ENCODE measurements at places on chromosomes 7 and 10. TPM values are rescaled to one million over a fixed set of nuclear protein-coding genes. Genes with fewer than 3 reads are reported as not detected.
A peak's percentile ranks its signal among the peaks of the same experiment; 100 is the strongest.

DNA sequence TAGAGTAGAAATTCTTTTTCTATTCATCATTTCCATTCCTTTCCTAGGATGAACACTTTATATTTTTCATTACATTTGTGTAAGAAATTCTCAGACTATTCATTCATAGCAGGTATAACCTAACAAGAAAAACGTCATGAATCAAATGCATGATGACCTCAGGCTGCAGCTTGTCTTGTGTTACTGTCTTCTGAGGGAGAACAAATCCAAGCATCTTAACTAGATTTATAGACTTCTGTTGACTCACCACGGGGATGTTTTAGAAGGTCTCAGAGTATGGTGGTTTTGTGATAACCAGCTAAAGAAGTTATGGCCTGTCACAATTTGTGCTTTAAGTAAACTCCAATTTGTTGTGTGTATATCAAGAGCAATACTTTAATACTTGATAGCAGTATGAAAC, 102.7 kb downstream of the ANKRD7 start:
- no peak for DNase-seq

GRCh38 chr7:69283421-69283820, 314.9 kb upstream of the AUTS2 start:
- no peak for DNase-seq

DNA sequence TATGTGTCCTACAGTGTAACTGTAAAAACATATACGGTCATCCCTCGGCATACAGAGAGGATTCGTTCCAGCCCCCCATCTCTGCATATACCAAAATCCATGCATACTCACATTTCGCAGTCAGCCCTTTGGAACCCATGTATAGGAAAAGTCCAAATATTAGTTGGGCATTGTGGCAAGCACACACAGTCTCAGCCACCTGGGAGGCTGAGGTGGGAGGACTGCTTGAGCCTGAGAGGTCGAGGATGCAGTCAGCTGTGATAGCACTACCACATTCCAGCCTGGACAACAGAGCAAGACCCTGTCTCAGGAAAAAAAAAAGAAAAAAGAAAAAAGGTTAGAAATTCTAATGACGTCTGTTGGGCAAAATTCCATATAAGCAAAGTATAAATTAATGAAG, 29.1 kb downstream of the MDH2 start:
- DNase-seq = no peak

DNA sequence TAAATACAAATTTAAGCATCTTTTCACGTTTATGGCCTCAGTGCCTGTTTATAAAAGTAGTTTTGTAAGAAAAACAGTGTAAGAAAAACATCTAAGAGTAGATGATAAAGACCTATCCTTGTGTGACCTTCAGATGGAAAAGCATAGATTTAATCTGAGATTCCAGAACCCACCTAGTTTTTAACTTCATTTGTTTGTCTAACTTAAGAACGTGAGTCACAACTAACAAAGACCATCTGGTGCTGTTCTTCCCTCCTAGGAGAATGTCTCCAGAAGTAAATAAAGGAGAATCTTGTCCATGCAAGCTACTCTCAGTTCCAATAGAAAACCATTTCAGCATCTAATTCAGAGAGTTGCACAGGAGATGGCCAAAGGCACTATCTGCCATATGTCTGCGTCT, 265.4 kb upstream of the C7orf33 start:
- no peak for DNase-seq

DNA sequence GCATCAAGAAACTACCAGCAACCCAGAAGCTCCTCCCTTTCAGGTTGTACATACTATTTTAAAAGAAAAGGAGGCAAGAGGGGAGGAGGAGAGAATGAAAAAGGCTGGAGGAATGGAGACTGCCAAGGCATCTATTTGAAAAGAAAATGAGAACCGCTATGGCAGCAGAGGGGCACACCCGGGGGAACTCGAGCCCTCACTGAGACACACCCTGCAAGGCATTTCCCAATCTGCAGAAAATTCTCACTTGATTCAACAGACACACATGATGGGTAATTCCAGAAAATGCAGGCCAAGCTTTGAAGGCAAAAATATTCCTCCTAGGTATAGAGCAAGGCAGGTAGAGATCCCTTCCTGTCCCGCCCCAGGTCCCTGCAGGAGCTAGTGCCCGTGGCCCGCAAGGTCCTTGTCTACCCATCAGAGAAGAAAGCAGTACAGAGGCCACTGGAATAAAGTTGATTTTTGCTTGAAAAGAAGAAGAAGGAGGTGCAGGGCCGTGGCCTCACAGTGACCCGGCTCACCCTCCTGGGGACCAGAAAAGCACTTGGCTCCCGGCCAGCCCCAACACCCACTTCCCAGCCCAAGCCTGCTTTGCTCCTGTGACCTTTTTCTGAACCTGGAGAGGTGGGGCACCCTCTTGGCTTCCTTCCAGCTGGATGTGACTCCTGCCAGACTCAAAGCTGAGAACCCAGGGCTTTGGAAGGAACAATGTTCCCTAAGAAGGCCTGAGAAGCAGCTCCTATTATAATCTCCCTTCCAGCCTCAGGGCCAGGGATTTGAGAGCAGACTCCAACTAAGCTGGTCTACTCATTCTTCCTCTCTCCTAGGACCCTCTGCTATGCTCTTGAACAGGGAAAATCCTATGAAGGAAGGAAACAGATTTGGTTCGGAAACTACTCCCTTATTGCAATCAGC, 6.2 kb upstream of the PIK3CG start:
- DNase-seq = peak; percentile 14

DNA sequence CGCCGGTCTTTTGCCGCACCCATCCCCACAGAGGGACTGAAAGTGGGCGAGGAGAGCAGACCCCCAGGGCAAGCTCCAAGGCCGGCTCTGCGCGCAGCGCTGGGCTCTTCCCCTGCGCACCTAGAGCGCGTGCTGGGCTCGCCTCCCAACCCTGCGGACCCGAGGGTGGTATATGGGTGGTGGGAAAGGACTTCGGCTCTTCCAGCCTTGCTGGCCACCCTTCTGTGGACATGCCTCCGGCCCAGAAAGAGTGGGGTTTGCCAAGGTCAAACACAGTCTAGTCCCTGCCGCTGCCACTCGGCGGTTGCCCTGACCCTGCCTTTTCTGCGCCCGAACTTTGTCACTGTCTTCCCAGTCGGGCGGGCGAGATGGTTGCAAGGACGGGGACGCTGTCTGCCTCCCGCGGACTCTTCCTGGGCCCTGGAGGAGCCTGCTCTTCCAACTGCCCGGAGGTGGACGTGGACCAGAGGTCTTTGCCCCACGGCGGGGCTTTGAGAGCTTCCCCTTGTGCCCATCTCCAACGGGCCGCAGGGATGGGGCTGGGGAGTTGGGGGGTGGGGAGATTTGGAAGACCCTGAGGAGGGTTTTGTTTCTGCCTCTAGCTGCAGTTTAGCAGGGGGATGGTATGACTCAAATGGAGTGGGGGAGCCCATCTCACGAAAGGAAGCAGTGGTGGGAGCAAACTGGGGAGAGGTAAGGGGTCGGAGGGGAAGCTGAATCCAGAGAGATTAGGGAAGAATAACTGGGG, 1.5 kb downstream of the ADCY1 start:
- DNase-seq = no peak

- no peak for DNase-seq
Measured at GRCh38 chr7:7870555-7870954, 98.0 kb upstream of the GLCCI1 start.

DNA sequence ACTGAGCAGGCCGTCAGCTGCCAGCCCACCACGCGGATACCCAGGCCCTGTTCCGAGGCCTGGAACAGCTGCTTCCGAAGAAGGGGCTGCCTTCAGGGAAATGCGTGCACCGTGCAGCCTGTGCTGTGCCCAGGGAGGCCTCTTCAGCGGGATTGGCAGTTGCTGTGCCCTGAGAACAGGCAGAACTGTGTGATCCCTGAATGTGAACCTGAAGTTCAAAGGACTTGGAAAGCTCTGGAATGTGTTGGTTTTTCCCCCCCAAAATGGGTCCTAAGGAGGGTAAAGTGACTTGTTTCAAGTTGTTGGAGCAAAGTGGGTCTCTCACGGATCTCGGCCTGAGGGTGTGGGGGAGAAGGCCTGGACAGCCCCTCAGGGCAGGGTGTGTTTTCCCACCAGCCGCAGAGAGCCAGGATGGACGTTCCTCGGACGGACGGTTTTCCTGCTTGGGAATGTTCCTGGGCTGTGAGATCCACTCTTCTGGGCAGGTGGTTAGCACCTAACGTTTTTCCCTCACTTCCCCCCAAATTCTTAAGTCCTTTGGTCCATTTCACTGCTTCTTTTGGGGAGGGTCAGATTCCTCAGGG, 2.1 kb downstream of the SPRN start:
- DNase-seq = no peak

DNA sequence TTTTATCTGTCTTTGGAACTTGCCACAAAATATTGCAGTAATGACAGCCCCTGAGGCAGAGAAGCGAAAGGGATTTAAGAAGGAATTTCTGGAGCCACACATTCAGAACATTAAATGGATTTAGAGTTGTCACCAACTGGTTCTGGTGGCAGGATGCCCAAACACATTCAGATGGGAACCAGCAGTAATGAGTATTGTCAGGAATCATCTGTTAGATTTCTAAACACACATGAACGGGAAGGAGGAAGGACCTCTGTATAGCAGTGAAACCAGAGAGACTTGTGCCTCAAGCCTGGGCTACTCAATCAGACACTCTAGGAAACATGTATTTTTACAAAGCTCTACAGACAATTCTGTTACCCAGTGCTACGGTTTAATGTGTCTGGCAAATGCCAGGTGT, 103.8 kb upstream of the CCNY start:
- no peak for DNase-seq

DNA sequence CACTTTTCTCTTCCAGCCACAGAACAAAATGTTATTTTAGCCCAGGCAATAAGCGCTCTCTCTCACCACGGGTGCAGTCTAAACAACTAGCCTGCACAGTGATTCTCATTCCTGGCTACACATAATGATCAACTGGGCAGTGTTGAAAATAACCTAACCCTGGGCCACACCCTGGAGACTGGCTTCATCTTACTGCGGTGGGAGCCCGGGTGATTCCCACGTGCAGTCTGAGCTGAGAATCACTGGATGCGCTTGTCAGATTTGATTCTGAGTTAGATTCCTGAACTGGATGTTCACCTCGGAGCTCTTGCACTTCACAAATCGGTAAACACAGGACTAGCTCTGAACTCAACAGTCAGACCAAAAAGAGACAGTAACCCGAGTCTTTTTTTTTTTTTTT, 14.9 kb downstream of the ZC3HAV1 start:
- no peak for DNase-seq

- DNase-seq = no peak
Measured at GRCh38 chr10:80988755-80989154, 451.1 kb downstream of the SH2D4B start.

- DNase-seq = no peak
Measured at GRCh38 chr7:14495633-14496032, 406.9 kb downstream of the DGKB start.

DNA sequence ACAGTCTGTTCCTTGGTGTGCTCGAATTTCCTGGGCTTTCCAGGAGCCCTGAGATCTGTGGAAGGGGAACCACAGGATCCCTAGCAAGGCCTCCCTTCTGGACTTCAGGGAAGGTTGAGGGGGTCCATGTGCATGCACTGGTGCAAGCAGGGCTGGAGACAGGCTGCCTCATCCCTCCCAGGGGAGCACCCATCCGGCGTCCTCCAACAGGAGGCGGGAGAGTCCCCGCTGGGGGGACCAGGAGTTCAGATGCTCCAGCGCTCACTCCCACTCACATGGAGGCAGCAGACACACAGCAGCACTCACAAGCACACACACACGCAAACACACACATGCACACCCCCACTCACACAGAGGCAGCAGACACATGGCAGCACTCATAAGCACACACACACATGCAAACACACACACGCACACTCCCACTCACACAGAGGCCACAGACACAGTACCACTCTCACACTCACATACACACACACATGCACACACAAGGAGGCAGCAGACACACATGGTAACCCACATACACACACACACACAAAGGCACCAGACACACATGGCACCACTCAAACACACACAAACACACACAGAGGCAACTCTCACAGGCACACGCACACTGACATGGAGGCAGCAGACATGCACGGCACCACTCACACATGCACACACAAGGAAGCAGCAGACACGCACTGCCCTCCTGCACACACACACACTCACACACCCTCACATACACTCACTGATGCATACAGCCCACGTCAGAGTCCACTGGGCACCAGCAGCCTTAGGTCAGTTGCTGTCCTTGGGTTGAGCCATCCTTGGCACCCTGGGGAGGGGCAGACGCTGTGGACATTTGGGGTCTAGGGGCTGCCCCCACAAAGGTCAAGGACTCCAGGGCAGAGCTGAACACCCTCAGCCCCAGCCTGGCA, 247.0 kb upstream of the PPP2R2D start:
- DNase-seq = no peak

DNA sequence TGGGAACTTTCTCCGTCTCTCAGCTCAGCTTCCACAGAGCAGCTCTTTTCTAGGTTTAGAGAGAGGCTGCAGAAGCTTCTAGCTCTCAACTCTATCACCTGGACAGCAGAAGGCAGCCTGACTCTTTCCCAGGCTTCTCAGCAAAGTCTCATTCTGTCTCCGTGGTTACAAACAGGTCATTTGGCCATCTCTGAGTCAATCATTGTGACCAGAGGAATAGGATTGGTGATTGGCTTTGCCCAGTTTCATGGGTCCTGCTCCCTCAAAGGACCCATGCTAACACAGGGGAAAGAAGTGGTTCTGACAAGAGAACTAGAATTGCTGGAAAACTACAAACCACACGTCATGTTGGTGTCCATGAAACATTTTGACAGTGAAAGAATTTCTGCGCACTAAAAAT, 43.6 kb downstream of the PRR15 start:
- no peak for DNase-seq

DNA sequence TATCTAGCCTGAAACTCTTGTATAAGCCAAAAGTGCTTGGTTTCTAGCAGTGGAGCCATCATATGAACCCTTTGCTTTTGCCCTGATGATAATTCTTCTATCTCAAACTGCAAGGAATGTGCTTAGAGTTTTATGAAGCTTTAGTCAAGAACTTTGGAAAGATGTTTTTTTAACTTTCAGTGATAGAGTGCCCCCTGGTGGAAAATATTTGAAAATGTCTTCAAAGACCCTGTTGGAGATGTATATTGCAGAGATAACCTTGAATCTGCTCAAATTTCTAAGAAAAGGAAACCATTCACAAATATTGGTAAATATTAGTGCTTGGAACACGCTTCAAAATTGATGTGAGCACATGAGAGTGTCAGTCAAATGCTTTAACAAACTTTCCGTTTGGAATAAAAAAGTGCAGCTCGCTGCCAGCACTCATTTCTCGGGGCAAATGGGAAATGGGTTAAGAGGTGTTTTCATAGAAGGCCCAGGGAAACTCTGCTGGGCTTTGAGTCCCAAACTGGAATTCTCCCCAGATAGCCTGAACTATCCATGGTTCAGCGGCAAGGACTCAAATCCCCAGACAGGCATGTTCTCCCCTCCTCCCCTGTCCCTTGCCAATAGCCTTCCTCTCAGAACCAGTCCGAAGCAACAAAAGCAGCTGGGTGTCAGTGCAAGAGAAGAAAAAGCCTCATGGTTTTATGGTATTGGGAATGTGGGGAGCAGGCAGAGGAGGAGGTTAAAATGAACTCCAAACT, 129.3 kb downstream of the MYOF start:
- no peak for DNase-seq

CAMK1D gene
- 19.4 TPM for total RNA-seq

SMO gene
- total RNA-seq = 15.8 TPM

PRSS37 gene
- total RNA-seq = not detected

ELOVL3 gene
- not detected for total RNA-seq

ZFAND4 gene
- total RNA-seq = 17.2 TPM

SEC61A2 gene
- 8.7 TPM for total RNA-seq

Measured in mucosa of gallbladder (tissue), 1 donor.